ENCODE measurements at places on chromosomes 3 and 15. TPM values are rescaled to one million over a fixed set of nuclear protein-coding genes. Genes with fewer than 3 reads are reported as not detected.

The CCDC13 gene
- total RNA-seq, result 2.3 TPM

The CADM2 gene
- 6.9 TPM for total RNA-seq

The CMTM8 gene
- total RNA-seq, result 19.3 TPM

The FXR1 gene
- 152 TPM for total RNA-seq

The LNP1 gene
- 3.3 TPM for total RNA-seq

The KLF15 gene
- total RNA-seq, result 36.3 TPM

The TERB2 gene
- total RNA-seq, result not detected

The ROPN1 gene
- 6.1 TPM for total RNA-seq

The TMEM202 gene
- total RNA-seq, result not detected

The SGO1 gene
- 1.5 TPM for total RNA-seq

The FGF7 gene
- total RNA-seq, result 178 TPM

The CEP19 gene
- total RNA-seq, result 2.6 TPM

The GATM gene
- total RNA-seq, result 22.8 TPM

The PIF1 gene
- 1.3 TPM for total RNA-seq

The BTLA gene
- 0.98 TPM for total RNA-seq

The GABRG3 gene
- not detected for total RNA-seq

The RLBP1 gene
- total RNA-seq, result not detected
